ENCODE measurements at places on chromosomes 6 and 20.

DNA sequence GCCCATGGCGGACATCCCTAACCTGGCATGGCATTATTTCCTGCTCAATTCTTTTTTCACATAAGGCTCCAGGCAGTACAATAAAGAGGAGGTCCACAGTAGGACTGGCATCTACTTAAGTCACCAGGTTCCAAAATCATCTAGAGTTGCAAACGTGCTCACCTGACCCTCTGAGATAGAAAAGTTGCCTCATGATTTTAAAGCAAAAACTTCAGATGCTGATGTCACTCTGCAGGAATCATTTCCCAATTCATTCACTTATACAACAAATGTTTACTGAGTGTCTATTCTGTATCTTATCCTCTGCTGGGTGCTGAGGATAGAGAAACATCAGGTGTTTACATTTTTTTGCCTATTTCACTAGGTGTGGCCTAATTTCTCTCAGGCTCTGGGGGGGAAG is 2.2 kb downstream of the ADGRF4 start:
- DNase-seq = no peak

DNA sequence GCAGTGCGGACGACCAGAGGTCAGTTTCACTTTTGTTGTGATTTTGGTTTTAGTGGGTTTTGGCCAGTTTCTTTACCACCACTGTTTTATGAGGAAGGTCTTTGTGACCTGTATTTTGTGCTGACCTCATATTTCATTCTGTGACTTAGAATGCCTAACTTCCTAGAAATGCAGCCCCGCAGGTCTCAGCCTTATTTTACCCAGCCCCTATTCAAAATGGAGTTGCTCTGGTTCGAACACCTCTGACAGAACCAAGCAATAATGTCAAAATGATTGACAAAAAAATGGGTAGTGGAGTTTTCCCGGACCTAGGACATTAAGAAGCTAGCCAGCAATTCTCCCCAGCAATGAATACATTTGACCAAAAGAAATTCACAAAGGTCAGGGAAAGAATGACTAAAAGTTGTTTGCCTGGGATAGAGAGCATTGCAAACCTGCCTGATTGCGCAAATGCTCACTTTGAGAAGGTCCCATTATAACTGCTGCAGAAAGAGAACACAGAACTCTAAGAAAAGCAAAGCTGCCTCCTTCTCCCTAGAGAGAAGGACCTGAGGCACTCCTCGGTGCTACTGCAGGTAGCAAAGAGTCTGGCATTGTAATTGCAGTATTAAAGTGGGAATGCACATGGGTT is 288.8 kb downstream of the ADGB start:
- no peak for DNase-seq

DNA sequence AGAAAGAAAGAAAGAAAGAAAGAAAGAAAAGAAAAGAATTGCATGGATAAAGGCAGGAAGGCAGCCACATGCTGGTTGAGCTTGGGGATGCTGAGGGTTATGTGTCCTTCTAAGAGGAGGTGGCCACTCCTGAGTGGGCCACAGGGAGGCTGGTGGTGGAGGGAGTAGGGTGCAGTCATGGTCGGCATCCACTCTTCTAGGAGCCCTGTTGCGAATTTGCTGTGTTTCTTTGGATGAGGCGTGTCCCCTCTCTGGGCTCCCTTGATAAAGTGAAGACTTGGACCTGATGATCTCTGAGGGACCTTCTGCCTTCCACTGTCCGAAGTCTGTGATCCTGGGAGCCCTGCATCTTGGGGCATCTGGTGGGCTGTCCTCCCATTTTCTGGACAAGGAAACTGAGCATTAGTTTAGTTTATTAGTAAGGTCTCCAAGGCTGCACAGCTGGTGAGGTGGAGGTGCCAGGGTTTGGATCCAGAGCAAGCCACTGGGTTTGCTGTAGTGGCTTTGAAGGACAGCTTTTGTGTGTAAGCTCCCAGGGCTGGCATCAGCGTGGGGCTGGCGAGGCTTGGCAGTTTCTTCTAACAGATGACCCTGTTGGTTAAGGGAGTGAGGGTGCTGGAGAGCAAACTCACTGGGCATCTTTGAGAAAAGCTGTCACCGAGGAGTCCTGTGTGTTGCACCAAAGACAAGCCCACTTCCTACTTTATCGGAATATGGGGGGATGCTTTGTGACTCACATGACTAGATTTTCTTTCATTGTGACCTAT is 4.3 kb downstream of the DLGAP4 start:
- DNase-seq = no peak

DNA sequence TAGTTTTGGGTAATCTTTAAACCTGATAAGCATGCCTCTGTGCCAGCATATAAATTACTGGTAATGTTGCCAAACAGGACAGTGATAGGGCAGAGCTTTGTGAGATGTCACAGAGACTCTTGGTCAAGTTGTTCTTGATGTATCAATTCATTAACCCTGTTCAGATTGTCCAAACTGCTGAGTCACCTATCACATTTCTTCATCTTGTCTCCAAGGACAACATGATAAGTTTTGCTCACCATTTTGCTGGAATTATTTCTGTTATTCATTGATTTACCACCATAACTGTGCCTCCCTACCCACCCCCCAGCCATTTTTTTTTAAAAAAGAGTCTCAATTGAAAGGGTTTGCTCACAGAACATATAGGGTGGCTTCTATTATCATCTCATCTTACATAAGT is 19.5 kb upstream of the GMNN start:
- no peak for DNase-seq

- DNase-seq = no peak
Observed at GRCh38 chr20:48211238-48211637, 426.0 kb upstream of the SULF2 start.

DNA sequence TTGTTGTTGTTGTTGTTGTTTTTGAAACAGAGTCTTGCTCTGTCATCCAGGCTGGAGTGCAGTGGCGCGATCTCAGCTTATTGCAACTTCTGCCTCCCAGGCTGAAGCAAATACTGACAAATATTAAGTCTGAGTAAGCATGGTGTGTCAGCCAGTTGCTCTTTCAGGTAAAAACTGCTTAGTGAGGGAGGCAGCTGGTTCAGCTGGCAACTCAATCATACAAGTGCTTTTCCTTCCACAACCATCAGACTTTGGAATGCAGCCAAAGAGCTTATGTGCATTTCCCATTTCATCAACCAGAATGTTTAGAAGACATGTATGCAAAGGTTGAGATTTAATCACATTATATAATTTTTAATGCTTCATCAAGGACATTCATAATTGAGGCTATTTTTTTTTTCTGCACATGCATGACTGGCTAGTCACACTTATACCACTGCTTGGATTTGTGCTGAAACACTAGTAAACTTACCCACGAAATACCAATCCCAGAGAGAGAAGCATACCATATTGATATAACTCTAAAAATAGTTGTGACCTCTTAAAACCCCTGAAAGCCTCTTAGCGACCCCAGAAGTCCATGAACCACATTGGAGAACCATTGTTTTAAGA is 56.0 kb downstream of the CLIC5 start:
- DNase-seq = peak; percentile 26

DNA sequence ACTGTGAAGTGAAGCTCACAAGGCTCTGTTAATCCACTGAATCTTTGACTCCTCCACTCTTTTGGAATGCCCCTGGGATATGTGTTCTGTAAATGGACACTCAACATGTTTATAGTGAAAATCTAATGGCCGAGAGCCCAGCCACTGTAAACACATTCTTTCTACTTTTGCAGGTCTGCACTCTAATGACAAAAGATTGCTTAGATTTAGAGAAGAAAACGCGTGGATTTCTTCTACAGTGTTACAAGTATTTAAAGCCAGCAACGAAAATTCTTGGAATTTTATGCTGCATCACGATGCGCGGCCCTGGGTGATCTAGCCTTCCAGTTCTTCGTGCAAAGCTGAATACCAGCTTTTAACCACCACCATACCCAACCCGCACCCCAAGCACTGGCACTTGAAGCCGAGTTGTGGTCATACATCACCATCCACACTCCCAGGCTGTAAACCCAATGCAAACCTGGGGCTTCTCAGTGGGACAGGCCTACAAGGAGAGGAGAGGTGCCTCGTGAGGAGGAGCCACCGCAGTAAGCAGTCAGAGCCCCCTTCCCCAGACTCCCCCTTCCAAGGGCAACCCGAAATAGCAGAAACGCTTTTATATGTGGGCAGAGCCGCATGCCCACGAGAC is 3.7 kb upstream of the FOXO3 start:
- DNase-seq = no peak

DNA sequence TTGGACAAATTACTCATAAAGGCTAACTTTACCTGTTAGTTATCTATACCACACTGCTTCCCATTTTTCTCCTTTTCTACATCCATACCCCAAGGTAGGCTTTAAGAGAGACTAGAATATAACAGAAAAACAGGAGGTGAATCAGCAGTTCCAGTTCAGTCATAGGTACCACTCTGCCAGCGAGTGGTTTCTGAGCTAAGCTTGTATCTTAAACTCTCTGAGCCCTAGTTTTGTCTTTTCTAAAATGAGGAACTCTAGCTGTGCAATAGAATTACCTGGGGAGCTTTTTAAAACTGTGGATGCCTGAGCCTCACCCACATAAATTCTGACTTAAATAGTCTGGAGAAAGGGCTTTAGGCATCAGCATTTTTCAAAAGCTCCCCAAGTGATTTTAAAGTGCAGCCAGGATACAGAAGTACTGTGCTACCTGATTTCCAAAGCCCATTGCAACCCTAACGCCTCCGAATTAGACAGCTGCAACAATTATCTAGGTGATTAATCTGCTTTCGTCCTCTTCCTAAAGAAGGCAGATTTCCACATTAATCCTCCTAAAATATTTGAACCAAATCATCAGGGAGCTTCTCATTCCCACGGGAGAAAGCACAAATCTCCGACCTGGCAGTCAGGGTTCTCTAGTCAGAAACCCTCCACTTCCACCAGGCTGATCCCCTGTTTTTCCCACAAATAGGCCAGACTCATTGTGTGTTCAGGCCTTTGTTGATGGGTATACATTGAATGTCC is 37.4 kb upstream of the RPL7L1 start:
- no peak for DNase-seq

DNA sequence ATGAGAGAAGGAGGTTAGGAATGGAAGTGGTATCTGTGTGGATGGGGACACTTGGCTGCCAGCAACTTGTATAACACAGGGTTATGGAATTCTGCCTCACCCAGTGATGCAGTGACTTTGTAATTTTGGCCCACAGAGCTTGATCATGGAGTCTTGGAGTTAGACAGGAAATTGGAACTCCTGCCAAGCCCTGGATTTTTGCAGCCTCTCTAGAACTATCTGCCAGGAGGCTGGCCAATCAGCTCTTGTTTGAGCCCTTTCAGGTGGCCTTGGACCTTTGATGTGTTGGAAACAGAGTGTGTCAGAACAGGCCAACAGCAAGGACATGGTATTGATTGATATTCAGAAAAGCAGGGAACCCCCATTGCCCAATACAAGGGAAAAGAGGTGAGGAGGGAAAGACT is 157.7 kb upstream of the GGTLC1 start:
- no peak for DNase-seq

DNA sequence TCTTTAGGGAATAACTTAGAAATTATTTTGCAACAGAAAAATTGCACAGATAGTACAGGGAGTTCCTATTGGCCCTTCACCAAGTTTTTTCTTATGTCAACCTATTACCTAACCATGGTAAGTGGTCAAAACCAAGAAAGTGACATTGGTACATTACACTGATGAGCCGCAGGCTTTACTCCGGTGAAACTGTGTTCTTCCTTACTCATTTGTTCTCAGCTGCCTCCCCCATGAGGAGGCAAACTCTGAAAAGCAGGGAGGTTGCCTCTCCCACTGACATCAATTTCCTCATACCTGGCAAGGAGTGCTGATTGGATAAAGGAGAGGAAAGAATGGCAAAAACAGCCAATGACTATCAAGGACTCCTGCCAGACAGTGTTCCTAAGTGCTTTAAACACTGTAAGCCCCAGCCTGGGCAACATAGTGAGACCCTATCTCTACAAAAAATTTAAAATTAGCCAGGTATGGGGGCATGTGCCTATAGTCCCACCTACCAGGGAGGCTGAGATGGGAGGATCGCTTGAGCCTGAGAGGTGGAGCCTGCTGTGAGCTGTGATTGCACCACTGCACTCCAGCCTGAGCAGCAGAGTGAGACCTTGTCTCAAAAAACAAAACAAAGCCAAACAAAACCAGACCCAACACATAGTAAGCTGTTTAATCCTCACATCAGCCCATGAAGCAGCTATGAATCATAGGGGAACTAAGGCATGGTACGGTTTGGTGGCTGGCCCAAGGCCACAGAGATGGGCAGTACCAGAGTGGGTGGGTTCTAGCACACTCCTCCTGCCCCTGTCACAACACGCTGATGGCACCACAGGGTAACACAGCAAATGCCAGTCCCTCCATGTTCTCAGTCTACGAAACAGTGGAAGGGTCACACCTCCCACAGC is 24.7 kb downstream of the C20orf203 start:
- DNase-seq = no peak

DNA sequence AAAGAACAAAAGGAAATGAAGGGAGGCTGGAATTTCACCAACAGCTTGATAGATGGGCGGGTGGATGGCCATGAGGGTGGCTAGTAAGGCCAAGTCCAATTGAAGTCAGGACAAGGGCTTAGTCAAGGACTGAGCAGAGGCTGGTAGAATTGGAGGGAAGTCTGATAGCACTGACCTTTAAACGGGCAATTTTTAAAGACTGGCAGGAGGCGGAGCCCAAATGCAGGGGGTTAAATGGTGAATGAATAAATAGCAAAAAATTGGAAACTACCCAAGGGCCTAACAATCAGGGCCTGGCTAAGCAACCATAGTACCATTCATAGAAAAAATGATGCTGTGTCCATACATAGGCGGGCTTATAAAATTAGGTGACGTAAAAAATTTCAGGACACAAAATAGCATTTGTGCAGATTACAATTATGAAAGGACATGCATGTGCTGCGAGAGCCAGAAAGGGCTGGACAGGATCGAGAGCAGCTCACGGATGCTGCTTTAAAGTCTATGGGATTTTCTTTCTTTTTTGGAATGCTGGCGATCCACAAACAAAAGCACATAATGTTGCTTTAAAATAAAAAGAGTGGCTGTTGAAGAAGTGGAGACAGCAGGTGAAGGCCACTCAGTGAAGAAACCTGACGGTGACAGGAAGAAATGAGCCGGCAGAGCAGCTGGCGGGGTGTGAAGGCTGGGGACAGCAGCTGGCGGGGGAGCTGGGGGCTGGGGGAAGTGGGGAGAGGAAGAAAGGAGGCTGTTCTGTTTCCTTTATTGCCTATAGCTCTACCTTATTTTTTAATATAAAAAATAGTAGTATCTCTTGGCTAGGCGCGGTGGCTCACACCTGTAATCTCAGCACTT is 42.8 kb upstream of the TAF8 start:
- no peak for DNase-seq

- no peak for DNase-seq
Observed at GRCh38 chr6:12102350-12102749, 90.2 kb downstream of the HIVEP1 start.
